NCI-H1930 (cell line): ENCODE measurements at places on chromosomes 1 and 21.

DNA sequence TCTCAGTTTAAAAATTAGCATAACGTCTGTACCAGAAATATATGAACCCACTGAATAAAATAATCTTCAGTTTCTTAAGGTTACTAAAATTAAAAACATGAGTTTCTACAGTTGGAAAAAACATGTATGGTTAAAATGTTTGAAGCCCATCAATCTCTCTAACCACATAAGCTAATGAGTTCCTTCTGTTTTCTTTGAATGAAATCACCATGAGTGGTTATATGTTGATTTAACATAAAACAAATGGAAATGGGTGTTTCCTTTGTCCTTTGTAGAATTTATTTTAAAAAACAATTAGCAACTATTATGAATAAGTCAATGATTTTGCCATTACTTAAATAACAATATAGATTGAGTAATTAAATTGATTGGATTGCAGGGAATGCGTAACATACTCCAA lies 3.0 kb upstream of the ADGRL2 start:
- DNase-seq: no peak

GRCh38 chr1:22763487-22764200 lies 53.0 kb downstream of the EPHB2 start:
- no peak for DNase-seq

DNA sequence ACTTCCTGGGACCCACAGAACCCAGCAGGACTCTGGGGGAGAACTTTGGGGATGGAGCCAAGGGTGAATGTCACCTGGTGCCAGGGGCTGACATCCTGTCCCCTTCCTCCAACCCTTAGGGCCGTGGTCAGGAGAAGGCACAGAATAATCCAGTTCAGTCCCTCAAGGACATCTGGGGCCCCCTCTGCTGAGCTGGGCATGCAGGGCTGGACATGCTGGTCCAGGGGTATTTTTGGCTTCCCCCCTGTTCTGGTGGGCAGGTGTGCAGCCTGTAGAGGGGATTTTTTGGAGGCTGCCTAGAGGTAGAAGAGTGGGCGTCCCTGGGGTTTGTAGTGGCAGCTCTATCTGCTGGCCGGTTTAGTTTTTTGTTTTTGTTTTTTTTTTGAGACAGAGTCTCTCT lies 3.4 kb upstream of the CROCC start:
- no peak for DNase-seq

- no peak for DNase-seq
These were observed 632.0 kb downstream of the SMYD3 start for GRCh38 chr1:245874942-245875580.
